ENCODE measurements at places on chromosomes 1 and 21.

DNA sequence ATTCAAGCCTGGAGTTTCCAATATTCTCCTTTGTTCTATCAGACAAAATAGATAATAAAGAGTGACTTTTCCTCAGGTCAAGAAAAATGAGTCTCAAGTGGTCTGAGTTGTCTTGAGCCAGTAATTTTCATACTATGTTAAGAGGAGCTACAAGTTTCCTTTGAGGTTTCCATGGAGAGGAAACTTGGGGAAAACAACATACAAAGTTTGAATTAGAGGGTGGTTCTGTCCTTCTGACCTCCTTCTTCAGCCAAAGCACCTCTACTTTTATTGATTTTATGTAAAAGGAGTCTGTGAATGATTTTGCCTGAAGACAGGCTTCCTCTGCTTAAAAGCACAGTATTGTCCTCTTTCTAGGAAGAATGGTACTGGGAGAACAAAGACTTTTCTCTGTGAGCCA lies 497.2 kb upstream of the PKN2 start:
- no peak for DNase-seq

- no peak for DNase-seq
Measured at GRCh38 chr21:35696644-35697043, 363.7 kb downstream of the SETD4 start.

- no peak for DNase-seq
Measured at GRCh38 chr1:161215076-161215475, at the start of gene FCER1G. TSS of gene FCER1G (plus strand) at chr1:161215295. CDS start at chr1:161215322, 27 bp downstream.

DNA sequence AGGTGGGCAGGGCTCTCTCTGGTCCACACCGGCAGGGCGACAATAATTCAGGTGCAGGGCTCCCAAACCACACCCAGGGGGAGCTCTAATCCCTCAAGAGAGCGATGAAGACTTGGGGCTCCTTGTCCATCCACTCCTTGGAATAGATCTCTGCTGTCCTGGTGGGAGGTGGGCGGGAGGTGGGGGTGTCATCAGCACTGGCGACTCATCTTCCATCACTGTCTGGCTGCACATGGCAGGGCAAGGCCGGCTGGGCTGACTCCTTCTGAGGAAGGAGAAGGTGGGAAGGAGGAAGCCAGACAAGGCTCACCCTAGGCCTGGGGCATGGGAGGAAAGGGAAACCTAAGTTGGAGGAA lies 29.3 kb downstream of the TNNT2 start:
- DNase-seq, result no peak

DNA sequence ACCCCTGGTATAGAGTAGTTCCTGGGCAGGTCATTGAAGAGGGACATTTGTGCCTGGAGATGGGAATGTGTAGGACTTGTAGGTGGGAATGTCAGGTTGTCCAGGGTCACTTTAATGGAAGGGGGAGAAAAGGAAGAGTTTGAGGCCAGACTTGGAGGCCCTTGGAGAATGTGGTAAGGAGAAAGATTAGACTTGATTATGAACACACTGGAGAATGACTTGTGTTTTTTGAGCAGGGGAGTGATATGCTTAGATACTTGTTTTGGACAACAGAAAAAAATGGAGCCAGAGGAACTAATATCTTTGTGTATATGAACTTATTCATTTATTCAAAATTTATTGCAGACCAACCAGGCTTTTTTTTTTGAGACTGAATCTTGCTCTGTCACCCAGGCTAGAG lies 17.9 kb downstream of the ELAPOR1 start:
- DNase-seq, result no peak

- no peak for DNase-seq
Measured at GRCh38 chr1:214019499-214019898, 31.7 kb downstream of the PROX1 start.

GRCh38 chr1:107953556-107953955 lies 11.4 kb downstream of the VAV3 start:
- DNase-seq, result no peak

GRCh38 chr1:17167041-17167785 lies 37.7 kb upstream of the PADI1 start:
- no peak for DNase-seq

DNA sequence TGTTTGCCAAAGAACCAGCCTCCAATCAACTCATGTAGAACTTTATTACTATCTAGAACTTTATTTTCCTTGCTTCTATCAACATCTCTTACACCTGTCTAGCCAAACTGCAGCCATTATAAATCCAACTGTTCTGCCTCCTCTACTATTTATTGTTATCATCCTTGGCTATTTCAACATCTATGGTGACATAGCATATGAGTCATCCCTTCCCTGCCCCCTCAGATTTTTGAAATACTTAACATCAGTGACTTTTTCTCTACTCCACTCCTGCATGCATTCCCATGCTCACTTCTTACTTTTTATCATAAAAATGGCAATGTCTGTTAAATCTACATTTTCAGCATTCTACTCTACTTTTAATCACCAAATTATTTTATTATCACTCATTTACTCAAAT lies 544.9 kb upstream of the NEGR1 start:
- DNase-seq, result no peak

DNA sequence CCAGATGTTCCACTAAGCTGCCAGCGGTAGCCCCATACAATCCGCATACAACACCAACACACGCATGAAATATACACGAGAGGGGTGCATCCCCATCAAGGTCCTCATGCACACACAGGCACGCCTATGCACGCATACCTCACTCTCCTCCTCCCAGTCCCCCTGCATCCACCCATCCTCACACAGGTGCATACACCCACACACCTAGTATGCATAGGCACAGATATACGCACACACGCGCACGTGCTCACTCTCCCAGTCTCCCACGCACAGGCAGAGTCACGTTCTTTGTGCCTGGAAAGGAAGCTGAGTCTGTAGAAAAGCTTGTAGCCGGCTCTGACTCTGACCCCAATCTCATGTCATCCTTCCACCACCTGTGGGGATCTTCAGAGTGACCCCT lies 16.9 kb upstream of the PADI2 start:
- DNase-seq, result no peak

GRCh38 chr1:78004719-78005447 lies at the start of gene DNAJB4:
TSS of gene DNAJB4 (plus strand) at chr1:78004939. CDS start at chr1:78005111, 172 bp downstream.
- DNase-seq, result no peak

DNA sequence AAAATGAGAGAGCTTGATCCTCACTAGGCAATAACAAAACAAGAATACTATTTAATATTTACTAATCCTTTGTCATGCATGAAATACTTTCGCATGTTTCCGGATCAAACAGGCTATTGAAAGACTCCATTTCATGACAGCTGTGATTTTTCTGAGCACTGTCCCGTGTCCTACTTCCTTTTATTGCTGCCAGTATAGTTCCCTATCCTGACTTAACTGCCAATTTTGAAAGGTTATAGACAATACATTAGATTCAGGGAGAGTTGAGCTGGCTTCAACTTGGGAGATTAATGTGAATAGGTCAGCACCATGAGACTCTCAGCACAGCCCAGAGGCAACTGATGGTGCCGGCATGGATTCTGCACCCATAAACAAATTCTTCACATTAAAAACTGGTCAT lies 225.8 kb downstream of the VAV3 start:
- DNase-seq, result no peak

- DNase-seq, result no peak
Measured at GRCh38 chr1:83086346-83086745, 912.6 kb downstream of the TTLL7 start.

GRCh38 chr1:5509664-5510452 lies 482.4 kb downstream of the NPHP4 start:
- DNase-seq, result peak; percentile 29

DNA sequence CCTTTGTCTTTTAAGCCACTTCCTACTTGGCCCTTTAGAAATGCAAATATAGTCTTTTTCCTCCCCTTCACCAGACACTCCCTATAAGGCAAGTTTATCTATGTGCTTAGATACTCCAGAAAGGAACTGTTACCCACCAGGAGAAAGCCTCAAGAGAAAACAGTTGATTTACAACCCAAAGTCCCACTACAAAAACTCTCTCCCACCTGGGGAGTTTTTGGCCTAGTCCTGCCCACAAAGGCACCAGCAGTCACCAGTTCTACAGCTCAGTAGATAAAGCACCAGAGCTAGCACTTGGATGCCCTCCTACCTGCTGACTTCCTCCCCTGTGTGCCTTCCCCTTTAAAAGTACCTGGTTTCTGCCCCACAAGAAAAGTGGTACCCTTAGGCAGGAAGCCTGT lies 27.7 kb upstream of the HAO2 start:
- DNase-seq, result no peak

DNA sequence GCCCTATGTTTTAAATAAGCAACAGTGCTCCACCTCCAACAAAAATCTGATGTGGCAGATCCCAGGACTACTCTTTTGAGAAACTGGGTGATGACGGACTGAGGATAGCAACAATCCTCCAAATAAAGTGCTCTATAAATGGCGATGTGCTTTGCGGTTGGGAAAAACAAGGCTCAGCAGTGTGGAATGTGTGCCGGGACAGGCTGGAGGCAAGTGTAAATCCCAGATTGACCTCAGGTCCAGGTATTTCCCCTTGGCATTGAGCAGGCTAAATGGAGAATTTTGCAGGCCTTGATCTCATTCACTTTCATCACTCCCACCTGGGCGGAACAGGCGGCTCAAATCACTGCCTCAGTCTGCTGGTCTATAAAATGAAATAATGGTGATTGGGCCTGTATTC lies 35.1 kb downstream of the LRRC42 start:
- no peak for DNase-seq

DNA sequence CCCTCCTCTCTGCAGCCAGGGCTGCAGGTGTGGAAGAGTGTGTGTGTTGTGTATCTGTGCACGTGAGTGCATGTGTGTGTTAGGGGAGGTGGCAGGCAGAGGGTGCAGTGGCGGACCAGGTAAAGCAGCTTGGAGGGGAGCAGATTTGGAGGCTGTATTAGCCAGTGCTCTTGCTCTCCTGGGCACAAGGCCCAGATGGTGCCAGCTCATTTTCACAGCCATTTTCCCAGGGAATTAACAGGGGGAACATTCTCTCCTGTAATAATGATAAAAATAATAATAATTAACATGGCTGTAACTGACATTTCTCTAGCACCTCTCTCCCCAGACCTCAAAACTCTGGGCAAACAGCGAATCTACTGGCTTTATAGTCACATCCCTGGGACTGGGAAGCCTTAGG lies 43.6 kb downstream of the LRRN2 start:
- no peak for DNase-seq

GRCh38 chr1:21586846-21587601 lies 77.8 kb downstream of the ALPL start:
- DNase-seq, result no peak

DNA sequence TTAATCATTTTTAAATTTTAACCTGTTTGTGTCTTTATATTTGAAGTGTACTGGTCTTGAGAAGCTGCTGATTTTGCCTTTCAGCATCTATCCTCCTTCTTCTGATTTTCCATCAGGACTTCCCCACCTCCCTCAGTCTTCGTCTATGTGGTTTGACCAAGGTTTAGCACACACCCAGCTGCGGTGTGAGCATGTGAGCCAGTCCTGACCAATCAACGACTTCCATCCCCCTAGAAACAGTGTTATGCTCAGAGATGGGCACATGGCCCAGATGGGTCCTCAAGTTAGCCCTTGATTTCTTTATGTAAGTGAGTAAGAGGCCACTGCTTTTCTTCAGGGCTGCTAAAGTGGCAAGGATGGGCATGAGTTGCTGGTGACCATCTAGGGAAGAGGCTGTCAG lies 190.8 kb downstream of the MATN1 start:
- DNase-seq, result no peak

GRCh38 chr1:181345146-181345545 lies 138.2 kb upstream of the CACNA1E start:
- no peak for DNase-seq

DNA sequence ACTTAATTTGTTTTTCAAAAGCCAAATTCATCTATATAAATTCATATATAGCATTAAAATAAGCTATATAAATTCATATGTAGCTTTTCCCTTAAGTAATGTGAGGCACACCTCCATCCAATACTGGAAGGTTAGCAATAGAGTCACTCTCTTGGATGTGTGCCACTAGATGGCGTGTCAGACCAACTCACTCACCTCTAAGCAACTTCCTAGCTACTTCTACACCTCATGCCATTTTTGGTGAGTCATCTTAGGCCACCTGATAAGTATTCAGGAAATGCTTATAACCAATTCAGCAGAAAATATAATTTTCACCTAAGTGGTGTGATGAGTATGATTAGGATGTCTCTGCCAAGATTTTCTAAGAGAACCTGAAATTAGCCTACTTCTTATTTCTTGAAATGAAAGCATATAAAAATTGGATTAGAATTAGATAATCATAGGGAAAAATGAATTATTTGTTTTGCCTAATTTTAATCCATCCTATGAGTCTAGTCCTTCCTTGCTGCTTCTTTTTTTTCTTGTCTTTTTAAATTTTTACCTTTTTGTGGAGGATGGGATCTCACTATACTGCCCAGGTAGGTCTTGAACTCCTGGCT lies 34.4 kb upstream of the TADA1 start:
- peak; percentile 34 for DNase-seq

DNA sequence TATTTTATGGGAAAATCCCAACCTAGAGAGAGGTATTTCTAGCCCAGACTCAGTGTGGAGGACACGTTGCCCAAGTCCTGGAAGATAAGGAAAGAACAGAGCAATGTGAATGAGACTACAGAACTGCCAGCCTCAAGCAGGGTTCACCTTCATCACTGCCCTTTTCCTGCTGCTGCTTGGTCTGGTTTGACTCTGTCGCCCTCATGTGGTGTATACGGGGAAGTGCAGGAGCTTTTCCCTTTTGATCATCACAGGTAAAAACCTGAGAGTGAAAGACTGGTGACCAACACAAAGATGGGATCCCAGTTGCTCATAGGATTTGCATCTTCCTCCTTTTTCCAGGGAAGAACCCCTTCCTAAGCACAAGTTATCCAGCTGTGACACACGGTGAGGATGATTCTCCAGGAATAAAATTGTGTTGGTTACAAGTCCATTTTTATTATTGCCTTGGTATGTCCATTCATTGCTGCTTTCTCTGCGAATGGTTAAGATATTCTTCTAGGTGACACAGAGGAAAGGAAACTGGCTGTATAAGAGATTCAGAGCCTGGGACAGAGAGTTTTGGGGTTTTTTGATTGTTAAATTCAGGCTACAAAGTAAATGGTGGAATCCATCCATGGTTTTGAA lies 89.5 kb upstream of the CD53 start:
- no peak for DNase-seq

- DNase-seq, result no peak
Measured at GRCh38 chr1:43853161-43853921, 80.3 kb upstream of the ARTN start.

DNA sequence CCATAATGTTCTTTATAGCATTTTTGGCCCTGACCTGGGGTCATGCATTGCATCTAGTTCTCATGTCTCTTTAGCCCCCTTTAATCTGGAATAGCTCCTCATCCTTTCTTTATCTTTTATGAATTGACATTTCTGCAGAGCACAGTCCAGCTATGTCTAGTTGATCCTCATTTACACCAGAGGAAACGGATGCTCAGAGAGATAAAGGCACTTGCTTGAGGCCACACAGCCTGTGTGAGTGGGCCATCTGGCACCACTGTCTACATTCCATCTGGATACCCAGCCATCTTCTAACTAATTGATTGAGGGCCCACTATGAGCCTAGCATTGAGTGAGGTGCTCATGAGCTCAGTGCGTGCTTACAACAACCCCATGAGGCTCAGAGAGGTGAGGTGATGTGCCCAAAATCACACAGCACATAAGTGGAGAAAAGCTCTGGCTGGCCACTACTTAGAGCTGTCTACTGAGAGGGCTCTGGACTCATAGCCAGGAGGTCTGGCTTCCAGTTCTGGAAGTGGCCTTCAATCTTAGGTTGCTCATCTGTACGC lies 3.5 kb downstream of the HPCA start:
- no peak for DNase-seq

Data from stimulated activated CD8-positive, alpha-beta memory T cell treated with anti-CD3 and anti-CD28 coated beads, Interleukin-15, amount 100 ng/mL, for 4 hours (primary cell).